ENCODE measurements at places on chromosomes 2 and 18. TPM values are rescaled to one million over a fixed set of nuclear protein-coding genes. Genes with fewer than 3 reads are reported as not detected.

CXCR4 gene
- 8.1 TPM for total RNA-seq

INHA gene
- total RNA-seq = not detected

PFN4 gene
- total RNA-seq = not detected

UPP2 gene
- total RNA-seq = not detected

KLHL14 gene
- 0.28 TPM for total RNA-seq

PCARE gene
- total RNA-seq = not detected
